ENCODE measurements at places on chromosomes 7 and 10. TPM values are rescaled to one million over a fixed set of nuclear protein-coding genes. Genes with fewer than 3 reads are reported as not detected.

Gene NYAP1
- total RNA-seq: 4.6 TPM

Gene PLEKHA1
- 44.7 TPM for total RNA-seq

Gene TRIM74
- total RNA-seq: not detected

Gene HTR5A
- not detected for total RNA-seq

Gene C10orf53
- not detected for total RNA-seq

Gene PRR15
- total RNA-seq: 0.48 TPM

Gene GSTK1
- total RNA-seq: 73.5 TPM

All from vein endothelial cell (primary cell).